ENCODE measurements at places on chromosomes 3 and 15.

- DNase-seq: no peak
These were observed 24.5 kb downstream of the RSRC1 start for GRCh38 chr3:158134363-158134762.

- peak; percentile 7 for DNase-seq
These were observed 47.6 kb downstream of the SETMAR start for GRCh38 chr3:4350789-4351163.

GRCh38 chr15:65285291-65286068 lies 1.2 kb downstream of the PARP16 start:
- DNase-seq: no peak

DNA sequence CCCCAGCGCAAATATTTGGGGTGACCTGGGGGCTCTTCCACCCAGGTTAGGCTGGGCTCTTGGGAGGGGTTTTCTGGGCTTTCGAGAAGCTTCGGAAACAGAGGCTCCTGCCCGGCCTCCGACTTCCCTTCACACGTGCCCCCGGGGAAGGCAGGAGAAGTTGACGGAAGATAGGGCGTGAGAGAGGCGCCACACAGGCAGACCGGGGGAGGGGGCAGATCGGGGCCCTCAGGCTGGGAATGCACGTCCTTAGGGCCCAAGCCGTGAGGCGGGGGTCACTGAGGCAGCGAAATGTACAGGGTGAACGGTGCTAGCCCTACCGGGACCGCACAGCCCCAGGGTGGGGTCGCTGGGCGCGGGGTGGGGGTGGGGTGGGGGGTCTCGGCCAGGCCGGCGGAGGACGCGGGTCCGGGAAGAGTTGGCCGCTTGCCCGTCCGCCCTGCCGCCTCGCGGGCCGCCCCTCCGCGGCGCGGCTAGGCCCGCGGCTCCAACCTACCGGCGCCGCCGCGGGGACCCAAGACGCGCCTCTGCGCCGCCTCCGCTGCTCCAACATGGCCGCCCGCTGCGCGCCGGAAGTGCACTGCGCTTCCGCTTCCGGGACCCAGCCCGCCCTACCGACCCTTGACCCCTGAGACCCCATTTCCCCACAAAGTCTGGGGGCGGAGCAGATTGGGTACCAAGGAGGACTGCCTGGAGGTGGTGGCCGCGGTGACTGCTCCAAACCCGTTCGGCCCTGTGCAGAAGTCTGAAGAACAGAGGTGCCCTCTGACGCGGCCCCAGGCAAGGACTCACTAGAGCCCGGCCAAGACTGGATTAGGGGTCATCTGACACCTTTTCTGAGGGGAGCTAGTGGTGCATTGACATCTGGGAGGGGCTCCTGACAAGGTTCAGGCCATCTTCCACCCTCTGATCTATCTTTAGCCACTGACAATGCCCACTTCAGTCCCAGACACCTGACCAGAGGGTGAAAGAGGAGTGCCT lies at the start of gene CCDC71:
Gene CCDC71 (minus strand): TSS at position 561 of the 981 bp plus-strand sequence. CDS start 2,123 bp downstream, outside the sequence.
- DNase-seq: no peak

GRCh38 chr15:74252721-74253120 lies 16.6 kb downstream of the CCDC33 start:
- DNase-seq: no peak

- no peak for DNase-seq
These were observed 135.0 kb downstream of the NFKBIZ start for GRCh38 chr3:101984356-101984755.

DNA sequence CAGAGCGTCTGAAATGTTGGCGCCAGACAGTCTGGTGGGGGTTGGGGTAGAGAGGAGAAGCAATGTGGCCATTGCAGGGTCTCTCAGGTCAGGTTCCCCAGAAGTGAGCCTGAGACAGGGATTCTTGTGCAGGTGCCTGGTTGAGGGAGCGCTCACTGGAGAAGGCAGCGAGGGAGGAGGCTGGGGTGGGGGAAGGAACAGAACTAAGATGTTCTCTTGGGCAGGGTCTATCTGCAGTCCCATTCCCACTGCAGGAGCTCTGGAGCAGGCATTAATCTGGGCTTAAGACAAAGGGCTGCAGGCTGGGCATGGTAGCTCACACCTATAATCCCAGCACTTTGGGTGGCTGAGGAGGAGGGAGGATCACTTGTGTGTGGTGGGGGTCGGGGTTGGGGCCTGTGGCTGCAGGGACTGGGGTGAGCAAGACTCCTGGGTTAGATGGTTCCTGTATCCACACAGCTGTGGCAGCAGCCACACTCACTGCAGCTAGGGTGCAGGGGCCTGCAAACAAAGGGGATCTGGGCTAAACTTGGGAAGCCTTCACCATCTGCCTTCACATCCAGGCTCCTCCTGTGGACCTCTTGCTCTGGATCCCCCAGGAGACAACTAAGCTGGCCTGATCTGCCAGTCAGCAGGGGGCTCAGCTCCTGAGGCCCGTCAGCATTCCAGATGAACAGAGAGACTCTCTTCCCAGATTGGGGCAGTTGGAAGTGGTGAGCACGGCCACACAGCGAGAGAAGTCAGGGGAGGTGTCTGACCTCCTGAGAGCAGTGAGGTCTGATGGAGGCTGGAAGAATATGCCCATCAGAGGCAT lies 172.5 kb downstream of the ABHD5 start:
- DNase-seq: no peak

- DNase-seq: peak; percentile 56
These were observed at the start of gene RAB43 for GRCh38 chr3:129121792-129122411. Gene RAB43, minus strand, starts transcription at chr3:129121804. Its CDS starts 315 bp downstream, at chr3:129121489.

DNA sequence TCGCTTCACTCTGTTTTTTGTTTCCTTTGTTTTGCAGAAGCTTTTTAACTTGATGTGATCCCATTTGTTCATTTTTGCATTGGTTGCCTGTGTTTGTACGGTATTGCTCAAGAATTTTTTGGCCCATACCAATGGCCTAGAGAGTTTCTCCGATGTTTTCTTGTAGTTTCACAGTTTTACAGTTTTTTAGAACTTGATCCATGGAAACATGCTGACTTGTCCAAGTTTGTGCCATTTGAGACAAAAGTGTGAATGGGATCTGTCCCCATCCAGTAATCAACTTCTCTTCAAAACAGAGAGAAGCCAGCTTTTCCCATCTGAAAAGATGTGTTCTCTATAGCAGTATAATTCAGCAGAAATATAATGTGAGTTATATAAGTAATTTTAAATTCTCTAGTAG lies 266.5 kb upstream of the LRTM1 start:
- DNase-seq: no peak

DNA sequence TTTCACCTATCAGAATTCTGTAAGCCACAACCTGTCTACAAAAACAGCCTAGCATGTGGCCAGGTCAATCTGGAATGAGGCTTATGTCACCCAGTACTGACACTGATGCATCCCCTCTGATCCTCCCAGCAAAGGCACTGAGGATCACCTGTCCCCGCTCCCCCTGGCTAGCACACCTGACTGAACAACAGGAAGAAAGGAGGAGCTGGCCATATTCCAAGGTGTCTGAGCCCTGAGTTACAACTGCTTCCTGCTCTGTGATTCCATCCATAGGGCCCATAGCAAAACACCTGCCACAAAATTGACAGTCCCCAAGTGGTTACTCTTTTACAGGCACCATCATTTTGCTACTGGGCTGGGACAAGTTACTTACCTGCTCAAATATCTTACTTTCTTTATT lies 555.5 kb upstream of the CFAP20DC start:
- no peak for DNase-seq

DNA sequence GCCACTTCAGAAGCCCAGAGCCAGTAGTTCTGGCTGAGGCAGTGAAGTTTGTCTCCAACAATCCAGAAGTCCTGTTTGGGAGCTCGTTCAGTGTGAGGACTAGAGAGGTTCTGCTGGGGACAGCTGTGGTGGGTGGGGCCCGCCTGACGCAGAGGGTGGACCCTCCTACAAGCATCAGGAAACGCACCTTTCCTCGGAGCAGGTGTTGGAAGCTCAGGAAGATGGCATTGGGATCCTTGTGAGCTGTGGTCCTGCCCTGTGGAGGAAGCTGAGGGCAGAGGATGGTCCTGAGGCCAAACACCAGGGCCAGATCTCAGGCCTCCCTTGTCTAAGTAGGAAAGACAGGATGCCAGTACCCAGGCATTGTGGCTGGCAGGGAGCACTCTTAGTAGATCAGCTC lies 5.1 kb downstream of the THPO start:
- DNase-seq: no peak

DNA sequence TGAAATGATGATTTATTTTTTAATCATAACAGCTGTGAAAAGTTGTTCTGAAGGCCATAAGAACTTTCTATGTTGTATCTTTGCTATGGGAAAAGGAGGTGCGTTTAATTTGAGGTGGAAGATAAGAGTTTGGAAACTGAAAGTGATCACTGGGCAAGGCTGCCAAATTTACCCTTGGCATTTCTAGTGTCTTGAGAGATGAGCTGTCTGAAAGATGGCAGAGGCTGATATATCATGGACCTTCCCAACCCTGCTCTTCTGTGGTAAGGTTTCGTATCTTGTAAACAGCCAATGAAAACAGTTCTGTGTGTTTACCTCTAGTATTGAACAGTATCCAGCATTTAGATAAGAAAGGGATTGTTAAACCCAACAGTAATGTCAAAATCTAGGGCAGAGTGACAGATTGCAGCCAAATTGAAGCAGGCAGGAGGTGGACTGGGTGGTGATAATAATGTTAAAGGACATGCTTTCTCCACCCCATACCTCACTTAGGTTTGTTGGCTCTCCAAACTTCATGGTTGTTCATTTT lies 15.8 kb upstream of the NFKBIZ start:
- DNase-seq: no peak

DNA sequence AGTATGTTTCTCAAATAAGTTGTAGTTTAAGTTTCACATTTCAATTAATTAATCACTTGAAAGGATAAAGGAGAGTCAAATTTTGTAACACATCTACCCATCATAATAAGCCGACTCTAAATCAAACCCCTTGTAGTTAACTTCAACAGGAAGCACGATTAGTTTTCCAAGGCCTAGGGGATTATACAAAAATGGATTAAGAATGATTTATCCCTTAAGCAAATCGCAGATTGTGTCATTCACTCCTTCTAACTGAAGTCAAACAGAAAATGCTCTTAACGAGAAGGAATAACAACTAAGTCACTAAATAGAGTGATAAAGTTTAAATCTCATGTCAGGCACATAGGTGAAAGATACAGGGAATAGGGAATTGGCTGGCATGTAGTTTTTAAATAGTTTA lies 792.8 kb downstream of the ZPLD1 start:
- DNase-seq: no peak

DNA sequence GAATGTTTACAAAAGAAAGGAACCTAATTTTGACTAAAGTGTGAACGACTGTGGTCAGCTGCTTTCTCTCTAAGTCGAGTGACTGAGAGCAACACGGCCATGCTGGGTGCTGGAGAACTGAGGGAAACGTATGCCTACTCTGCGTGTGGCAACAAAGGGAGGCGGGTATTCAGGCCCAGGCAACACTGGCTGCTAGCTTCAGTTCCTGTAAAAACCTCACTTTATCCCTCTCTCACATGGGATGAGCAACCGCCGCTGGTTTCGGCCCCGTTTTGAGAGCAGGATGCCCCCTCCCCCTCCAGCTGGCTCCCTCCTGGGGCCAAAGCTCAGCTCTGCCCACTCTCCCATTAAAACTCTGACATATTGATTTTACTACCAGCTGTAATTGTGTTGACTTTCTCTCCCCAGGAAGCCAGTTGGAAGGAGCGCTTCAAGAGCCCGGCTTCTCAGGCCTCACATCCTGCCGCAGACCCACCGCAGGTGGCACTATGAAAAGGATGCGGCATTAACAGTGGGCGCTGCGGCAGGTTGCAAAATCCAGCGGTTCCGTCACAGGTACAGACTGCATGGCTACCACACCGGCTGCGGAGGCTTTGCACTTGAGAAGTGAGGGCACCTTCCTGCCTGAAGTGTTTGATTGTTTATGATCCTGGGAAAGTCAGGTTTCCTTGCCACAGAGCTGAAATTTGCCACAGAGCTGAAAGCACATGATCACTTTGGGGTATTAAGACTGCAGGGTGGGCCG lies 12.7 kb downstream of the PLXND1 start:
- peak; percentile 87 for DNase-seq

DNA sequence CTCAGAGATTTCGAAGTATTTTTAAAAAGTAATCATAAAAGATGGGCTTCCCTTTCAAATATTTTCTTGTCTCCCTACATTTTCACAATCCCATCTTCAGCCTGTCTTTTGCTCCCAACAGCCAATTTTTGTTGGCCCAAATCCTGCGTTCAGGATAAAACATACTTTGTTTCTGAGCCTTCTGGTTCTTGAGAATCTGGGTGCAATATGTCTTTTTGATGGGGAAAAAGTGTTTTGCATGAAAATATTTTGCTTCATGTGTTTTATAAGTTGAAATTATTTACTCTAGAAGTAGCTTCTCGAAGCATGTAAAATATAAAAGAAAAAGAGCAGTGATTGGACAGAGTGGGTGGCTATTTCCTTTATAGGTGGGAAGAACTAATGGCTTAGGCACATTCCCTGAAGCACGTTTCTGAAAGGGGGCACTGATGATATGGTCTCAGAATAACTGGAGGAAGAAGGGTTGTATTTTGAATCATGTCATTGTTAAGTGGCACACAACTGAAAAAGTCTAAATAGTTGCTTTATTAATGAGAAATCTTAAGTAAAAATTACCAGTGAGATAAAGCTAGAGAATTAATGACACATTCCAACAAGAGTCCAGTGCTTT lies 3.9 kb downstream of the UNC13C start:
- DNase-seq: no peak

DNA sequence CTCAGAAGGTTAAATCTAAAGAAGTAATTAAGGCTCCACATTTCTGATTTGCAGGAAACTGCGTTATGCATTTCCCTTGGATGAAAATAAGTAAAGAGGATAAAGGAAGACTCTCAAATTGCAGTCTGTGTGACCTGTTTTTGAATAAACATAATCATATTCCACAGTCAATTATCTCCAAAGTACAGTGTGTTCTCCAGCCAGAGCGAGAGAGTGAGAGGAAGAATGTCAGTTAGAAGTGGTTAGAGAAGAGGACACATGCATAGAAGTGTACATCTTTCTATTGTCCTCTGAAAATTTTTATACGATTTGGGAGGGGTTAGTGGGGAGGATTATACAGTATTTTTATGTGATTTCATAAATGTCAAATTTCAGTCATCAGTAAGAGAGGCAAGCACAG lies 487.1 kb downstream of the LPP start:
- no peak for DNase-seq

DNA sequence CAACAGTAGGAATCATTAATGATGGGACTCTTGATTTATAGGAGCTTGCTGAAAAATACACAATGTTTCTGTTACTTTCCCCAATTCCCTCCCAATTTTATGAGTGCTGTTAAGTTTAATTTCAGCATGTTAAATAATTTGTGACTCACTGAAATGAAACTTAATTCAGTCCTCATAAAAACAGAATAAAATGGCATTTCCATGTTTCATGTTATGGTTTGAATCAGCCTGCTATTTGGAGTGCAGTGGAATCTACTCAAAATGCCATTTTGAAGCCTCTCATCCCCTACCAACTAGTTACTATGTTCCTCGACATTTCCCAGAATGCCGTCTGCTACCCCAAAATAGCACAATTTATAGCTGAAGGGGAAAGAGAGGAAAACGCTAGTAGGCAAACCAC lies 237.5 kb downstream of the ADAMTS17 start:
- no peak for DNase-seq

- no peak for DNase-seq
These were observed 238.4 kb upstream of the CTDSPL start for GRCh38 chr3:37622999-37623883.

GRCh38 chr3:150005243-150006112 lies 34.8 kb upstream of the PFN2 start:
- peak; percentile 12 for DNase-seq

- DNase-seq: no peak
These were observed 268.7 kb downstream of the EDEM1 start for GRCh38 chr3:5456199-5456598.
